ENCODE measurements at places on chromosomes 1 and 21.

GRCh38 chr1:211788626-211789025 is 41.9 kb downstream of the LPGAT1 start:
- no peak for DNase-seq

DNA sequence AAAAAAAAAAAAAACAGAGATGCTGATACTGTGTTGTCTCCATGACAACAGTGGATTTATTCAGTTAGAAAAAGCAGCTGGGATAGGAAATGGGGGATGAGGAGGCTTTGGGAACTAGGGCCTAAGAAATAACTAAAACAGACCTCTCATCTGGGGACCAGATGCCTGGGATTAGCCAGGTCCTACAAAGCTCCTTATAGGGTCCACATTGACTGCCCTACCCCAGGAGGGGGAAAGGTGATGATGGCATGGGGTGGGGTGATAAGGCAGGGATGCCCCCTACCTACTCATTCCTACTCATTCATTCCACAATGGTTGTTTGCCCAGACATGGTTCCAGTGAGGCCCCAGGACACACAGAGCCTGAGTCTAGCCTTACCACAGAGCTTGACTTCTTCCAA is 131.2 kb downstream of the PLXNA2 start:
- DNase-seq: no peak

DNA sequence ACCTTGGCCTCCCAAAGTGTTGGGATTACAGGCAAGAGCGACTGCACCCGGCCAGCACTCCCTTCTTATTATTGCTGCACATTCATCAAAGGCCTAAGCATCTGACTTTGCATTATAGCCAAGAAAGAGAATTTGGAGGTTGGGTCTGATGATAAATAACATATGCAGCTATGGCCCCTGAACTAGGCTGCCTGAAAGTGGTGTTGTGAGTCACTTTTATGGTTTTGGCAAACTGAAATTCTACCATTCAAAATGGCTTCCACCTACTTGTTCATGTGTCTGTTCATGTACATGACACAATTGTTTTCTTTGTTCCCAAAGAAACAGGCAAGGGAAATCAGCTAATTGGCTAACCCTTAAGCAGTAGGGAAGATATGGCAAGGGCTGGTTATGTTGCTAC is 25.0 kb upstream of the UAP1 start:
- no peak for DNase-seq

DNA sequence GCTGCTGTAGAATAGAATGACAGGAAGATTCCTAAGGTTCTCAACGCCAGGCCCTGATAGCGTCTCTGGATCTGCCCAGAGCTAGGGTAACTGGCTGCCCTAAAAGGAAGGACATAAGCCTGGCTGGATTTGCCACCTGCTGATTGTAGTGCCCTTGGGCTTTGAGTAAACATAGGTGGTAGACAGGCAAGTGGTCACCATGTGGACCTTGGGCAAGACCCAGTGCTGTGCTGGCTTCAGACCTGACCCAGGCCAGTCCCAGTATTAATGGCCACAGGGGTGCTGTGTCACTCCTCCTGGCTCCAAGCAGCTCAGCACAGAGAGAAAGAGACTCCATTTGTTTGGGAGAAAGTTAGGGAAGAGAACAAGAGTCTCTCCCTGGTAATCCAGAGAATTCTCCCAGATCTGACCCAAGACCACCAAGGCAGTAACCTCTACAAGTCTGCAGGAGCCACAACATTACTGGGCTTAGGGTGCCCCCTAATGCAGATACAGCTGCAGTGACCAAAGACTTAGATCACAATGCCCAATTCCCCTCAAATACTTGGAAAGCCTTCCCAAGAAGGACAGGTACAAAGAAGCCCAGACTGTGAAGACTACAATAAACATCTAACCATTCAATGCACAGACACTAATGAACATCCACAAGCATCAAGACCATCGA is 44.5 kb downstream of the PHTF1 start:
- DNase-seq: no peak

- DNase-seq: no peak
These were observed 820.8 kb downstream of the BRINP3 start for GRCh38 chr1:189656628-189657530.

GRCh38 chr1:62128745-62129144 is 65.9 kb upstream of the L1TD1 start:
- no peak for DNase-seq

DNA sequence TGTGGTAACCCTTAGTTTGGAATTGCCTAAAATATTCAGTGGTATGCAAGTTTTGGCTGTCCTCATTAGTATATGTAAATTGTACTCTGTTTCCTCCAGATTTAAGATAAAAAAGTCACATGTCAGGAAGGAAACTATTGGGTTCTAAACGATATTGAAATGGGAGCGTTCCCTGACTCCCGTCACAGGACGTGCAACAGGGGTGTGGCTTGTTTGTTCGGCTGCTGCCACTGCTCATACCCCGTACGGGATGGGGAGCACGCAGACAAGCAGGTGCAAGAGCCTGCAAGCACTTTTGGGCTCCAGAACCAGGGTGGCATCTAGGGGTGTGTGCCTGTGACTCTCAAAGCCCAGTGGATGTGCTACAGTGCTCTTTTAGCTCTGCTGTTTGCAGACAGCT is 6.2 kb upstream of the PAPPA2 start:
- no peak for DNase-seq

- DNase-seq: no peak
These were observed 27.1 kb downstream of the PKP1 start for GRCh38 chr1:201310251-201310985.

- DNase-seq: no peak
These were observed 177.3 kb upstream of the ETV3 start for GRCh38 chr1:157315544-157315943.

GRCh38 chr1:39671433-39671792 is 494 bp downstream of the NT5C1A start:
- DNase-seq: no peak

DNA sequence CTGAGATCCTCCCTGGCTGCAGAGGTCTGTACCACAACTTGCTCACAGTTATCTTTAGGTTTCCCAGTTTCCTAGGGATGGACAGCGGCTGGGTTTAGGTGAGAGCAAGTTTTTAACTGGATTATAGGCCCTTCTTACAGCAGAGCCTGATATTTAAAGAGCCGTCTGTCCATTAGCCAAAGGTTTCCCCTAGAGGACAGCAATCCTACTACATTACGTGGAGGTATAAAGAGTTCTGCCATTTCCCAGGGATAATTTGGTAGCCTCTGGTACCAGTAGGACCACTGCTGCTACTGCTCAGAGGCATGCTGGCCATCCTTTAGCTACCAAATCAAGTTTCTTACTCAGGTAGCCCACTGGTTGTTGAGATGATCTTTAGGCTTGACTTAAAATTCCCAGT is 21.9 kb upstream of the FCGR2A start:
- no peak for DNase-seq

DNA sequence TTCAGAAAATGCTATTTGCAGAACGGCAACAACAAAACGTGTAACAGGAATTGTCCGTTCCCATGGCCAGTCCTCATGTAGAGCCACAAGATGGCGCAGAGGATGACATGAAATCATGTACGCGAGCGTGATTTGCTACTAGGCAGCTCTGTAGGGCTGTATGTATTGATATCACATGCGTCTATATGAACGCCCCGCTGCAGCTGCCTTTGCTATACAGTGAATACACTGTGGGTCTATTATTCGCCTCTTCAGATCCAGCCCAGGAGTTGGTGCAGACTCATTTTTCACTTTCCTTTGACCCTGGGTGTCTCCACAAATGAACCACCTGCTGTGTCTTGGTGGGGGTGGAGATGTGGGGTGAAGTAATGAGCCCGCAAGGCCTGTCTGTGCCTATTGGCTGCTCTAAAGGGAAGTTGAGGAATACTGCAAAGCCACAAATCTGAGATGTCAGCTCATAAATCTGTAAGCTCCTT is 361.5 kb downstream of the KIF26B start:
- DNase-seq: no peak

- no peak for DNase-seq
These were observed 9.3 kb upstream of the ARHGAP29 start for GRCh38 chr1:94246692-94247137.

- no peak for DNase-seq
These were observed 167.9 kb downstream of the KIF26B start for GRCh38 chr1:245322673-245323072.

- DNase-seq: no peak
These were observed 43.1 kb downstream of the FOXO6 start for GRCh38 chr1:41404308-41404761.

DNA sequence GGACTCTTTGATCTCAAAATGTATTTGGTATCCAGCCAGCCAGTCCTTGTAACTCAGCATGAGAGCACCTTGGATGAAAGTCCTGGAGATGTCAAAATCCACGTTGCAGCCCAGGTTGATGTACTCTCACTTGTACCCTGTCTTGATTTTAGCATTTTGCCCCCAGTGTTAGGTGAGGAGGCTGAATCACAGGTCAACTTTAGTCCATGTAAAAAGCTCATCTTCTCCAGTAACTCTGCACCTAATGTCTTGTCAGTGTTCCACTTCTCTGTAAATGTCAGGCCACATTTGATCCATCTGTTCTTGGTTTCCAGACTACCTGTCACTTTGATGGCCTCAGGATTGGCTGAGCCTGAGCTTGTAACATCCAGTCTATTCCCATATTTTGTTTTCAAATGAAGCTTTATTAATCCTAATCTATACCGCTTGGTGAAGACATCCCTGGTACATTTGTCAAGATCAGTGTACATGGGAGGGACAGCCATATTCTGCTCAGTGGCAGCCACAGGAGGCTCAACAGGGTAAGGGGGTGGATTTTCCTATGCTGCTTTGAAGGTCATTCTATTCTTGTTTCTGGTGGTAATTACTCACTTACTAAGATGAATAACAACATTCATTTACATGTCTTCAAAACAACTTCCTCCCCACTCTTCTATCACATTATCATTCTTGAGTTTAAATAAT is 24.1 kb upstream of the FCRL3 start:
- DNase-seq: no peak

DNA sequence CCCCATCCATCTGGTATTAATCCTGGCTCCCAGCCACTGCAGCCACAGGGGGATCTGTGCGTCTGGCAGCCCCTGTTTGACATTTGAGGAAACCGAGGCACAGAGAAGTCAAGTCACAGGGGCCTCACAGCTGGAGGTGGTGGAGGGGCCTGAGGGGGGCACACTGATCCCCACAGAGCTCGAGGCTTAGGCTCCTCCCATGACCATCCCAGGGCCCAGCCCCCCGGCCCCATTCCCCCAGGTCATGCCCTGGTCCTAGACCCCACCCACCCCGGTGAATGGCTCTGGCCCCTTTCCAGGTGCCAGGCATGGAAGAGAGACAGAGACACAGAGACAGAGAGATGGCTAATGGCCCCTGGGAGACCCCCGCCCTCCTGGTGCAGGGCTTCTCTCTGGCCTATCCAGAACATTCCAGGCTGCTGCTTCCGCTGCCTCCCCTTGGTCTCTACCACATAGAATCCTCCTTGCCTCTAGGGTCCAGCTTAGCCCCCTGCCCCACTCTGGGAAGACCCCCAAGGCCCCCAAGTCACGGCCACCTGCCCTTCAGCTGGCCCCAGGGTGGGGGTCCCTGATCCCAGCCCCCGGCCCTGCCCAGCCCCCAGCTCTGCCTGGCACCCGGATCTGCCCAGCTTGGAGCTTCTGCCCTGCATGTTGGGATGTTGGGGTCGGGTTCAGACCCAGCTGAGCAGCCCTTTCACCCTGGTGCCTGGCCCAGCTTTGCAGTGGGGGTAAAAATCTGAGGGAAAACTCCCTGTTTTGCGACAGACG is 29.2 kb upstream of the LRRC3 start:
- DNase-seq: no peak

- no peak for DNase-seq
These were observed 281.5 kb downstream of the NEGR1 start for GRCh38 chr1:72000809-72001208.

GRCh38 chr1:11560061-11560460 is 81.1 kb downstream of the DISP3 start:
- no peak for DNase-seq

- no peak for DNase-seq
These were observed 27.0 kb downstream of the SIM2 start for GRCh38 chr21:36725793-36726386.

DNA sequence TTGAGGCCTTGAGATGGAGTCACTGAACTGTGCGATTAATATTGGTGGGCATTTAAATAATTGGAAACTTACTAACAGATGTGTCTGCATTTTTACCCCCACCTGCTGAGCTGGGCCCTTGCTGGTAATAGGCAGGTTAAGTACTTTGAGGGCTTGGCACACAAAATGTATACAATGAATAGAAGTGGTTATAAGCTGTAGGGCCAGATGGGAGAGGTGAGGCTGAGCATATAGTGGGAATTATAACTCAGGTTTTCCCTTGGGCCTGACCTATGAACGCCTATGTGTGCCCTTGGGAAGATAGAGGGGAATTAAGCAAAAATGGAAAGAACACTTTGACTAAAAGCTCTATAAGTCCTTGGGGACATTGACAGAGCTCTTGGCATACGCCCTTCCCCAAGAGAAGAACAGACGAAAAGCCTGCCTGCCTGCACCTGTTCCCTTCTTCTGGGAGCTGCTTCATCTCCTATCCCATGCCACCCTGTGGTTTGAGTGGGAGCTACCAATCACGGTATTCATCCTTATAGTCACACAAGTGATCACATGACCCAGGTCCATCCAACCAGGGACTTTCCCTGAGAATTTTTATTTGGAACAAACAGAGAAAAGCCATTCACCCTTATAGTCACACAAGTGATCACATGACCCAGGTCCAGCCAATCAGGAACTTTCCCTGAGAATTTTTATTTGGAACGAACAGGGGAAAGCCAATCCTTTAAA is 260.7 kb upstream of the CSF3R start:
- DNase-seq: no peak

GRCh38 chr1:116966791-116967190 is 34.8 kb upstream of the CD101 start:
- DNase-seq: no peak

- no peak for DNase-seq
These were observed 460.1 kb upstream of the NCAM2 start for GRCh38 chr21:20538039-20538658.

- DNase-seq: peak; percentile 90
These were observed 37.0 kb downstream of the NUAK2 start for GRCh38 chr1:205284420-205285144.

- DNase-seq: no peak
These were observed 49.6 kb downstream of the ANGPTL1 start for GRCh38 chr1:178821134-178821866.

DNA sequence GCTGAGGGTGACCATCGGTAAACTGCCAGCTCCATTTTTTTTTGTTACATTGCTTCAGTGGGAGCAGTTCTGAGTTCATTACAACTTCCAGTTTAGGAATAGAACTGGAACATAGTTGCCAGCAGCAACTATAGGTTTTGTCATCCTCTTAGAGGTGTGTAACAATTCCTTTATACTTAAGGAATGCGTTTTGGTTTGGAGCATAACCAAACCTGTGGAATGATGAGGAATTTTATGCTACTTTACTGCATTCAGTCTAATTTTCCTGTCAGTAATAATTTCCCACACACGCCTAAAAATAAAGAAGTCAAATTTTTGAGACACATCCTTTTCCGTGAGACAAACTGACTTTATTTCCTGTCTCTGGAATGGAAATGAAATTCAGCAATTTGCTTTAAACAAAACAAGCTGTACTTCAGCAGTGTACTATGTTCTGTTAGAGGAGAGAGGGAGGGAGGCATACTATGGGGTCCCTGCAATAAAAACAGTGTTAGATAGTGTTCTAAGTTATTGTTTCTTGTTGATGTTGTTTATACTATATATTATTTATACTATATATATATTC is 4.8 kb upstream of the AMPD1 start:
- DNase-seq: no peak
